ENCODE measurements at places on chromosomes 13 and 19.
A peak's percentile ranks its signal among the peaks of the same experiment; 100 is the strongest.

DNA sequence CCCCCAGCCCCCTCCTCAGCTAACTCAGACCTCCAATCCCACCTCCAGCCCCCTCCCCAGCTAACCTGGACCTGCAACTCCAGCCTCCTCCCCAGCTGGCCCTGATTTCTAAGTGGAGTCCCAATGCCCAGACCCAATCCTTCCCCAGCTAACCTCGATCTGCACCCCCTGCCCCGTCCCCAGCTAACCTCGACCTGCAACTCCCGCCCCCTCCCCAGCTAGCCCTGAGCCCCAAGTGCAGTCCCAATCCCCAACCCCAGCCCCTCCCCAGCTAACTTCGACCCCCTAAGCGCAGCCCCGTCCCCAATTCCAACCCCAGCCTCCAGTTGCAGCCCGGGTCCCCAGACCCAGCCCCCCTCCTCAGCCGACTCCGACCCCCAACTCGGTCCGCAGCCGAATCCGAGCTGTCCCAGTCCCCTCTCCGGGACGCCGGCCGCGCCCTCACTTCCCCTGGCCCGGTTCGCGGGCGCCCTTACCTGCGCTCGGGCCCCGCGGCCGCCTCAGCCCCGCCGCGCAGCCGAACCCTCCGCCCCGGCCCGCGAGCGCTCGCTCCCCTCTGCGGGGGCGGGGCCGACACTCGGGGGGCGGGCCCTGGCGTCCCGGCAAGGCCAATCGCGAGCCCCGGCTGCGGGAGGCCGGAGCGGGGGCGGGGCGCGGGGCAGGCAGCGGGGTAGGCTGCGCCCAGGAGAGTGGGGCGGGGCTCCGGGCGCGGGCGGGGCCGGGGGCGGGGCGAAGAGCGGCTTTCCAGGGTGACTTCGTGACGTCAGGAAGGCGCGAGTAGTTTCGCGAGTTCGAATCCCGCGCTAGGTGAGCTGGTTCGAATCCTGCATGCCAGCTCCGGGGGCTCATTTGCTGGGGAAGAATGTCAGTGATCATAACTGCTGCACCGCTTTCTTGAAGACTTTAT is at the start of gene GNG7:
Gene GNG7 (minus strand): TSS at position 525 of the 907 bp plus-strand sequence. CDS start 182,006 bp downstream, outside the sequence.
- DNase-seq, result peak; percentile 96

DNA sequence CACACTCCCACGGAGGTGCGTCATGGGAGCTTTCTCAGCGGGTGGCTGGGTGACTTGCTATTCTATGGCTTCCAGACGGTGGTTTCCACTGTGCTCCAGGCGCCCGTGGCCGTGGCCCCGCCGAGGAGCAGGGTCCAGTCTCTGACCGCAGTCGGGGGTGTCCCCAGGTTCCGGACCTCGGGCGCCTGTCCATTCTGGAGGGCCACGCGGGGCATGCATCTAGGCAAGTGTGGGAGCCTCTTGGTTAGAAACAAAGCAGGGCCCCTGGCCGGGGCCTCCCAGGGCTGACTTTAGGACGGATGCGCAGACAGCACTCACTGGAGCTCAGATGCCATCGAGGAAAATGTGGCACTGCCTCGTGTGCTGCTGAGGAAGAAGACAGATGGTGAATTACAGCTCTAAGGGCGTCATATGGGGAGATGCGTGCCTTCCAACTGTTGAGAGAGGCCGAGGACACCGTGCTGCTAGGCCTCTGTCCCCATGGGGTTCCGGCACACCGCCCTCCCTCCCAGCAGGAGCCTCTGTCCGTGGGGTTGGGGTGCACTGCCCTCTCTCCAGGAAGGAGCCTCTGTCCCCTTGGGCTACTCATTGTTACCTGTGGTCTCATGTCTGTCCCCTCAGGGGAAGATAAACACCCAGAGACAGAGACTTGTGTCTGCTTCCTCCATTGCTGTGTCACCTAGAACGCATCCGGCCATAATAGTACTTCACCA is 38.1 kb downstream of the TMEM255B start:
- DNase-seq, result no peak

- DNase-seq, result no peak
Measured at GRCh38 chr19:2841855-2842574, 740 bp downstream of the ZNF555 start.

DNA sequence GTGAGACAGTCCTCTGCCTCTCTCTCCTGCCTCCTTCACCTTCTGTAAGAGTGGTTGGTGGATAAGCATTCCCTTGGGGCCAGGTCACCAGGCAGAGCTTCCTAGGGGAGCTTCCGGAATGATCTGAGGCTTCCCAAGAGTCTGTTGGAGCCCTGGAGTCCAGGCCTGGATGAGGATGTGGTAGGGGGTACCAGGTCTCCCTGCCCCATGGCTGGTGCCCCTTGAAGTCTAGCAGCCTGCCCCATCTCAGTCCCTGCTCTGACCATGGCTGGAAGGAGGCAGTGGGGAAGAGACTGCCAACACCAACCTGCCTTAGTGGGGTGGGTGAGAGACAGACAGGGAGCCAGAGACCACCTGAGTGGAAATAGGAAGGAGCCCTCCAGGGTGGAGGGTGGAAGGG is 1316.9 kb downstream of the UQCRFS1 start:
- no peak for DNase-seq

DNA sequence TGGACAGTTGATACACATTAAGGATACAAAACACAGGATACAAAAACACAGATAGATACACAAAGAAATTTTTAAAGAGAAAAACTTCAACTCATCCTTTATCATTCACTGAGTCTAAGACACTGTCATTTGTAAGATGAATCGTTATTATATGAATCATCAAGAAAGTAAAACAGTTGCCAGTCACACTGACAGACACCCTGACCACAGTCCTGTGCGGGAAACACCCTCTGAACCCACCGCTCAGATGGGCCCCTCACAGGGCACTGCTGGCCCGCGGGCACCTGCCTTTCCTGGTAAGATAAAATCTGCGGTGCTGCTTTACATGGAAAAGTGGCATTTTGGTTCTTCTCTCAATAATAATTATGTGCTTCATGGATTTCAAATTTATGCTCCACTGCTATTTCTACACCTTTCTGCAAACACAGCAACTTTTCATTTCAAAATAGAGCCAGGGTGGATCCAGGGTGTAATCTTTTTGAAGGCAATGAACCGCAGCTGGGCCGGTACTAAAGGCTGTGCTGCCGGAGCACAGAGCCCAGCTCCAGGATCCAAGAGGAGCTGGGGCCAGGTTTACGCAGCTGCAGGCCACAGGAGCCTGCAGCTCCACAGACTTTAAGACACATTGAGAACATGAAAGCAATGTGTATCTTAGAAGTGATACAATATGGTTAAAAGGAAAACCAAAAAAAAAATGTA is 76.8 kb downstream of the TUBGCP3 start:
- DNase-seq, result no peak

DNA sequence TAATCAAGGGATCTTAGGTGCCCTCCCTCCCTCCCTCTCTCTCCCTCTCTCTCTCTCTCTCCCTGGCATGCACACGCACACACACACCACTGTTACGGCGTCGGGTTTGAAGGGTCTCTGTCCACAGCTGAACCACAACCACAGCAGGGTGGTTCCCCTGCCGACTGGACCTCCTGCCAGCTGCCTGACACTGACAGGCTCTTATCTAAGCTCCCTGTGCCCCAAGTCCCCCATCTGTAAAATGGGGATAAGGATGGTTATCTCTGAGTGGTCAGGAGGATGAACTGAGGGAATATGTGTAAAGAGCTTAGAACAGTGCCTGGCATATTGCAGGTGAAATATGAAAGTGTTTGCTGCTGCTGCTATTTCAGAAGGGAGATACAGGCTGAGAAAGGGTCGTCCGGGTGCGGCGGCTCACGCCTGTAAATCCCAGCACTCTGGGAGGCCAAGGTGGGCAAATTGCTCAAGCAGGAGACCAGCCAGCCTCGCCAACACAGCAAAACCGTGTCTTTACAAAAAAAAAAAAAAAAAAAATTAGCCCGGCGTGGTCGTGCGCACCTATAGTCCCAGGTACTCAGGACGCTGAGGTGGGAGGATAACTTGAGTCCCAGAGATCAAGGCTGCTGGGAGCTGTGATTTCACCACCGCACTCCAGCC is 852 bp upstream of the SHISA7 start:
- no peak for DNase-seq

DNA sequence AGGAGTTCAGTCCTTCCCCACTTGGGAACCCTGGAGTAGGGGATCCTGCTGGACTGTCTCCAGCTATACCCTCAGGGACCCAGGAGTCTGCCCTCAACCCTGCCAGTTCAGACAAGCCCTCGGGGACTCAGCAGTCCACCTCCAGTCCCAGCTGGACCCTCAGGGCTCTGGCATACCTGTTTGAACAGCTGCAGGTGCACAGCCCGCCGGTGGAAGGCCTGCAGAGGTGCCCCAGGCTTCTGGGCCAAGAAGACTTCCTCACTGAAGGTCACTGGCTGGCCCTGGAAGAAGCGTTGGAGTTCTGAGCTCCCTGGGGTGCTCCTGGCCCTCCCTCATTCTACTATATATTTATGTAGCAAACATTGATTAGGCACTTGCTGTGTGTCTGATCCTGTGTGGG is 8.6 kb downstream of the CRB3 start:
- DNase-seq, result no peak

DNA sequence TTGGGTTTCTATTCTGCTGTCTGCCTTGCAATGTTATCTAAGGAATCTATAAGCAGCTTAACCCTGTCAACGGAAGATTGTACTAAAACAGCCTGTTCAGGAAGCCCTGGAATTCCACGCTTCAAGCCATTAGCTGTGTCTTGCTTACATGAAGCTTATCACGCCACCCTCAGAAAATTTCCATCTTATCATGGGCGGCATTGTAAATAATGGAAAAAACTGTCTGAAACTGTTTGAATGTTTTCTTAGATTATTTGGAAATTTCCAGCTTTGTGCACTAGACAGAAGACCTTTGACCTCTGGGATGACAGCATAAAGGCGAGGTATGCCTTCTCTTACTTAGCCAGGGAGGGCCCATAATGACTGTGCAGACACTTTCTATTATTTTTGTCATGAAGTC is 319.7 kb downstream of the KCNRG start:
- no peak for DNase-seq

DNA sequence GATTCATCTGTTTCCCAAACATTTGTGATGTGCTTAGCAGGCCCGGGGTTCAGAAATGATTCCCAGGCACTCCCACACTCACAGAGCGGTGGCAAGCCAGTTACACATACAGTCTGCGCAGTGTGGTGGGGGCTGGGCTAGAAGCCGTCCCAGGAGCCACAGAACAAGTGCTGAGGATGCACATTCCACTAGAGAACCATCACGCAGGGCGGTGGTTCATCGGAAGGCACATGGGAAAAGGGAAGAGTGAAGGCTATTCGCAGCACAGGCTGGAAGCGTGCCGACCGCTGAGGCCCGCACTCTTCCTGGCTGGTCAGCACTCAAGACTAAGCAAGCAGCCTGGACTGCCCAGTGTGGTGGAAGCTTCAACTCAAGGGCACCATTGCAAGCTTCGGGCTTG is 126.3 kb upstream of the SLC7A1 start:
- DNase-seq, result no peak

All from stimulated activated CD8-positive, alpha-beta memory T cell treated with anti-CD3 and anti-CD28 coated beads, Interleukin-2, amount 100 ng/mL, for 48 hours (primary cell).